ENCODE measurements at places on chromosomes 5 and 9.

DNA sequence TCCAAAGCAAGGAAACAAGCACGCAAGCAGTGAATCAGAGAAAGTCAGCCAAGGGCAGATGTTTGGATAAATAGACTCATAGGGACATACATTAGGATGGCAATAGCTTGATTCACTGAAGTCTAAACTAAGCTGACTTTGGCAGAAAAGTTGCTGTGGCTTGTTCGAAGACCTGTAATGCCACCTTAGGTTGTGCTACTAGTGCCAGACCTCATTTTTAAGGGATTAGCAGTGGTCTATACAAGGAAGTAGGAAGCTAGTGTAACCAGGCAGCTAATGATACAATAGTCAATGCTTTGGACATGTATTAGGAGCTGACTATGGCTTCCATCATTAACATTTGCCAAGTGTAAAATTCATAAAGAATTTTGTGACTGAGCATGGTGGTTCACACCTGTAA lies 63.1 kb downstream of the FCHO2 start:
- no peak for DNase-seq

- DNase-seq: peak; percentile 13
Measured at GRCh38 chr9:105295986-105296385, 51.5 kb downstream of the SLC44A1 start.

DNA sequence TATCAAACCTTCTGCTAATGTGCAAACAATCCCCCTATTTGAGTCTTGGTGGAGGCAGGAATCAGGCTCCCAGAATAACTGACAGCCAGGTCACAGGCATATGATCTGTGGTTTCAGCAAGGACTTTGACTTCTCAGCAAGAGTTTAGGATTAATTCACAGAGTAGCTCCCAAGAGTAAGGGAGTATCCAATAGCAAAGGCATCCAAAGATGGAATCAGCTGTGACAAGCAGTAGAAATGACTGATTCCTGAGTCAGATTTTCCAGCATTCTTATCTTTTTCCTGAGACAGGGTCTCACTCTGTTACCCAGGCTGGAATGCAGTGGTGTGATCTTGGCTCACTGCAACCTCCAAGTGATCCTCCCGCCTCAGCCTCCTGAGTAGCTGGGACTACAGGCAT lies 108.3 kb downstream of the EPB41L4A start:
- no peak for DNase-seq

GRCh38 chr5:73865315-73865714 lies 239.3 kb downstream of the ARHGEF28 start:
- DNase-seq: no peak

- DNase-seq: no peak
Measured at GRCh38 chr9:23081377-23081776, 634.8 kb downstream of the DMRTA1 start.

GRCh38 chr5:149004559-149004958 lies 58.3 kb downstream of the SH3TC2 start:
- no peak for DNase-seq

GRCh38 chr5:156328161-156328560 lies 1.2 kb downstream of the SGCD start:
- no peak for DNase-seq

- no peak for DNase-seq
Measured at GRCh38 chr9:76571743-76572146, 112.8 kb downstream of the GCNT1 start.

GRCh38 chr9:105832096-105832710 lies 137.9 kb downstream of the TMEM38B start:
- no peak for DNase-seq

DNA sequence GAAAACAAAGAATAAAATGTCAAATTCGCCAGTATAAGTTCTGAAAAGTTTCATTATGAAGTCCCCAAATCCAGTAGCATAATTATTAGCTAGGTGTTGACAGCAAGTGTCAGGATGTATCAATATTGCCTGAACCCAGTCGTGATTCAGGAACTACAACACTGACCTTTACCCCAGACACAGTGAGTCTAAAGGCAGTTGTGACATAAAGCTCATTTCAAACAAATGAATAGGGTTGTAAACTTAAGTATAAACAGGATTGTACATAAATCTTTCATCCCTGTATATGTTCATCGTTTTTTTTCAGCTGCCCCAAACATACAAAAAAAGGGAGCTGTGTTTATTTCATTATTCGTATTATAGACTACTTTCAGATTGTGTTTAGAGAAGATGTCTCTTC lies 385.7 kb downstream of the PLK2 start:
- DNase-seq: no peak

DNA sequence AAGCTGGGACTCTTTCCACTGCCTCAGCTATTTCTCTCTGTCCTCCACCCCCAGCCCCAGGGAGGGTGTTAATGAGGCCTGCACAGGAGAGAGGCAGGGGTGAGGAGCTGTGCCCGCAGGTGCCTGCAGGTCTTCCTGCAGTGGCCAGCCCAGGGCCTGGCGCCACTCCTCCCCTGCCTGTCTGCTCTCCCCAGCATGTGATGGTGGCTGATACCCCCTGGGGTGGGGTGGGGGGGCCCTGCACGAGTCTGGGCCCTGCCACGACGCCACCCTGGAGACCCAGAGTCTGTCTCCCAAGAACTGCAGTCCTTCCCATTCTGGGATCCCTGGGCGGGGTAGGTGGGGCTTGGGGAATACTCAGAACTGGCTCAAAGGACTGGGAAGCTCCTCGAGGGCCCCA lies 166.4 kb upstream of the SMIM23 start:
- DNase-seq: no peak

Data from amniotic epithelial cell (primary cell).